ENCODE measurements at places on chromosomes 16 and 17. TPM values are rescaled to one million over a fixed set of nuclear protein-coding genes. Genes with fewer than 3 reads are reported as not detected.

The CDH8 gene
- total RNA-seq = not detected

The NHLRC4 gene
- total RNA-seq = 1.1 TPM

The SERPINF2 gene
- not detected for total RNA-seq

The YPEL2 gene
- 67.2 TPM for total RNA-seq

The CNGB1 gene
- total RNA-seq = 0.07 TPM

The DNASE1L2 gene
- 0.36 TPM for total RNA-seq

The KCNH6 gene
- not detected for total RNA-seq

The CSH1 gene
- not detected for total RNA-seq

The SMIM36 gene
- not detected for total RNA-seq

The RAB11FIP4 gene
- total RNA-seq = 0.13 TPM

The NACA2 gene
- total RNA-seq = not detected

The TMEM88 gene
- 32.5 TPM for total RNA-seq

The GLYR1 gene
- 79.1 TPM for total RNA-seq

The LITAFD gene
- not detected for total RNA-seq

The CDK5R1 gene
- total RNA-seq = 2.1 TPM

The DHRS7C gene
- not detected for total RNA-seq

The ZNF18 gene
- 6.1 TPM for total RNA-seq

The CENPN gene
- 133 TPM for total RNA-seq

The MT1G gene
- total RNA-seq = not detected

The GNG13 gene
- total RNA-seq = not detected

The COASY gene
- 31.0 TPM for total RNA-seq

The DNAI2 gene
- total RNA-seq = not detected

The SOX9 gene
- total RNA-seq = 0.07 TPM

The KRTAP2-2 gene
- total RNA-seq = not detected

The GRAP gene
- 15.5 TPM for total RNA-seq

The KRTAP9-4 gene
- not detected for total RNA-seq

The NHERF2 gene
- 52.7 TPM for total RNA-seq

The SCN4A gene
- 0.07 TPM for total RNA-seq

The OR4D1 gene
- total RNA-seq = not detected

The DNAJC7 gene
- 95.2 TPM for total RNA-seq

The SGCA gene
- not detected for total RNA-seq

The TOP2A gene
- total RNA-seq = 148 TPM

The SPATA22 gene
- 0.65 TPM for total RNA-seq

The DCAF7 gene
- 58.2 TPM for total RNA-seq

The PPP1R27 gene
- not detected for total RNA-seq
